T-cell (primary cell): ENCODE measurements at places on chromosomes 12 and 14. TPM values are rescaled to one million over a fixed set of nuclear protein-coding genes. Genes with fewer than 3 reads are reported as not detected.
A peak's percentile ranks its signal among the peaks of the same experiment; 100 is the strongest.

Gene CCNT1
- 103 TPM for total RNA-seq

Gene MAP3K9
- 6.6 TPM for total RNA-seq

Gene ZNF605
- 12.1 TPM for total RNA-seq

DNA sequence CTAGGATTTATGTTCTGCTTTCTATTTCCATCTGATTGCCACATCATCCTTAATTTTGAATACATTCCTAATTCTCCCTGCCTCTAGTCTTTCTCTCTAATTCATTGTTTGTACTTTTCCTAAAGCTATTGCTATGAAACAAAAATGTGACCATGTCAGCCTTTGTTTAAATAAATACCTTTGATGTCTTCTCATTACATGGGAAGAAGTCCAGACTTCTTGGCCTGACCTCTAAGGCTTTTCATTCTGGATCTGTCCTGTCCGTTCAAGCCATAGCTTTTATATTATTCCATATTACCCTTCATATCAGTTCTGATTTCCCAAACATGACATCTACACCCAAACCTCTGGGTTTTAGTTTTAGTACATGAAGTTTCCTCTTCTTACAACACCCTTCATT, 91.4 kb downstream of the CDK17 start:
- H3K36me3 ChIP-seq = peaks cover 22% of the 10 kb centered on the region
- no peak for DNase-seq
- H3K4me1 ChIP-seq = peaks cover 2% of the 10 kb centered on the region

GRCh38 chr14:40574780-40575179, 1031.9 kb upstream of the LRFN5 start:
- no peak for DNase-seq
- H3K4me1 ChIP-seq = no peaks in the 10 kb centered on the region
- no peaks in the 10 kb centered on the region for H3K27me3 ChIP-seq
- H3K27ac ChIP-seq = no peak overlapping the region
- H3K4me3 ChIP-seq = no peak overlapping the region

DNA sequence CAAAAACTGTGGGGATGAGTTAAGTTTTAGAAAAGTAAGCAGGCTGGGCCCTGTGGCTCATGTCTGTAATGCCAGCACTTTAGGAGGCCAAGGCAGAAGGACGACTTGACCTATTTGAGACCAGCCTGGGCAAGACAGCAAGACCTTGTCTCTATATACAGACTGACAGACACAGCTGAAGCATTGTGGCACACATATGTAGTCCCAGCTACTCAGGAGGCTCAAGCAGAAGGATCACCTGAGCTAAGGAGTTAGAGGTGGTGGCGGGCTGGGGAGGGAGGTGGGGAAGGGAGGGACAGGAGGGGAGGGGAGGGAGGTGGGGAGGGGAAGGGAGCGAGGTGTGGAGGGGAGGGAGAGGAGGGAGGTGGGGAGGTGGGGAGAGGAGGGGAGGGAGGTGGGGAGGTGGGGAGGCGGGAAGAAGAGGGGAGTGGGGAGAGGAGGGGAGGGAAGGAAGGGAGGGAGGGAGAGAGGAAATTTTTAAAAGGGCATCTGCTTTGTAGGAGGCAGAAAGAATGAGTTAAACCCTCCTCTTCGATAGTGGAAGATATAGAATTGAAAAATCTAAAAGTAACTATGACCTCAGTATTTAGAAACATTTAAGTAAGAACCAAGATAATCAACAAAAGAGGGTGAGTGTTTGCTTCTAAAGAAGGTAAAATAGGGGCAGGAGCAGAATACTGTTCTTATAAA, 30.9 kb downstream of the MED13L start:
- H3K27me3 ChIP-seq = no peaks in the 10 kb centered on the region
- H3K4me1 ChIP-seq = peaks cover 13% of the 10 kb centered on the region
- no peak overlapping the region for H3K27ac ChIP-seq
- no peak overlapping the region for H3K4me3 ChIP-seq
- no peak for DNase-seq

DNA sequence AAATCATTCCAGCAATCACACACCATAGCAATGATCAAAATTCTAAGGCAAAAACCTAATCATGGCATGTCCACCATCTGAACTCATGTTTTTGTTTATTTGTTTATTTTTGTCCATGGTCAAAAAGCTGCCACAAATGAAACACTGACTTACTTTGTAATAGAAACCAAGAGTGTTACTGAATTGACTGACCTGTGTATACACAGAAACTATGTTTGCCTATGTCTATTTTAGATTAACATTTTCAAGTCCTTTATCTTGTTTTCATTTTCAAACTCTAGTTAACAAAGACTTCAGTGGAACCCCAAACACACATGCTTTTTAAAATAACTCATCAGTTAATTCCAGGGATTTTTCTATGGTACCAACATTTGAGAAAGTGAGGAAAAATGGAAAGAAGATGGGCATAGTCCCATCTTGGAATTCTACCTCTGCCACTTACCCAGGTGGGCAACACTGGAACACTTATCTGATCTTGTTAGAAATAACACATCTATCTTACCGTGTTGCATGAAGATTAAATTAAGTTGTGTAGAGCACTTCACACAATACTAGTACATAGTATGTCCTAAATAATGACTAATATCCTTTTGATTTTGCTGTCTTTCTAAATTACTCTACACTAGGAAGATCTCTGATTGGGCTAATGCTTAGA, 6.4 kb downstream of the LUM start:
- no peaks in the 10 kb centered on the region for H3K27me3 ChIP-seq
- no peaks in the 10 kb centered on the region for H3K36me3 ChIP-seq
- no peak for DNase-seq
- no peak overlapping the region for H3K4me3 ChIP-seq
- H3K4me1 ChIP-seq = no peaks in the 10 kb centered on the region

DNA sequence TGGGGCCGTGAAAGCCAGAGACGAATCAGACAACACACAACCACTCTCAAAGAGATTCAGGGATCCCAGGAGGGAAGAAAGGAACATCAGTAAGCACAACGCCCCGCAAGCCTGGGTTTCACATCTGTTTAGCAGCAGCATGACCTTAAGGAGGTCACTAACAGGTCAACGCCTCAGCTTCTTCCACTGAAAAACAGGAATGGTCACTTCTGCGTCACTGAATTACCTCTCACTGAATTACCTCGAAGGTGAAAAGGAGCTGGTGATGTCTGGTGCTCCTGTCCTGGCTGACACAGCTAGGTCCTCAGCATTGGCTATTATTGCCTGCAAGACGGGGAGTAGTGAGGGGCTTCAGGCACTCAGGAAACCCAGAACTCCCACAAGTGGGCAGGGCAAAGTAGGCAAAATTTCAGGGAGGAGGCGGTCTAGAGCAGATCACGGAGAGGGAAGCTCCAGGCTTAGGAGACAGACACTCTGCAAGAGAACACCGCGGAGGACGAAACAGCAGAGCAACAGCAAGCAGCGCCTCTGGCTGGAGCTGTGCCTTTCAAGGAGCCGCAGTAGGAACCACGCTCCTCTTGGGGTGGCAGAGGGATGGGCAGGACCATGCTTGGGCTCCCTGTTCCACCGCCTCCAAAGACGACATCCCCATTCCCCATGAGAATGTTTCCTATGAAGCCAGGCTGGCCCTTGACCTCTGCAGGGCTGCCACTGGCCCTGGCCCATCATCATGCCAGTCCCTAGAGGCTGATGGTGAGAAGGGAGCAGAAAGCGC, 108.4 kb downstream of the SINHCAF start:
- no peaks in the 10 kb centered on the region for H3K4me1 ChIP-seq
- H3K4me3 ChIP-seq = no peak overlapping the region
- H3K36me3 ChIP-seq = no peaks in the 10 kb centered on the region
- no peak overlapping the region for H3K27ac ChIP-seq

DNA sequence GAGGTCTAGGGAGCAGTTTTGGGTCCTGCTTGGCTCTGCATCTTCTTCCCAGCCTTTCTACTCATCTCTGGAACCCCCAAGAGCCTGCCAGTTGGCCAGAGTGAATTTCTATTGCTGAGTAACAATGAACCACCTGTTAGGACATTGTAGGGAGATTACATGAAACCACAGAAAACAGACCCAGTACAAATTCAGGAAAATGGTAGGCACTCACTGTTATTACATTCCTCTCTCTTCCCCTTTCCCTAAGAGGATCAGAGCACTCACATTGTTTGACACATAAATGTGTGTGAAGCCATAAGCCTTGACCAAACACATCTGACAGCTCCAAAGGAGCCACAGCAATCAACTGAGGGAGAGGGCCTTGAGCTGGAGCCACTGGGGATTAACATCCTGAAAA, 216.1 kb downstream of the TMEM132D start:
- H3K4me1 ChIP-seq = no peaks in the 10 kb centered on the region
- no peak overlapping the region for H3K27ac ChIP-seq
- no peak overlapping the region for H3K4me3 ChIP-seq
- DNase-seq = no peak
- no peaks in the 10 kb centered on the region for H3K36me3 ChIP-seq

GRCh38 chr12:48001505-48002413, 2.5 kb downstream of the COL2A1 start:
- peak overlapping the region; percentile 20 for H3K4me3 ChIP-seq
- H3K27ac ChIP-seq = no peak overlapping the region
- DNase-seq = no peak
- peaks cover 48% of the 10 kb centered on the region for H3K4me1 ChIP-seq

GRCh38 chr12:57178213-57178612, 30.8 kb upstream of the LRP1-AS start:
- no peak for DNase-seq
- peaks cover 8% of the 10 kb centered on the region for H3K27me3 ChIP-seq
- no peaks in the 10 kb centered on the region for H3K36me3 ChIP-seq
- H3K27ac ChIP-seq = no peak overlapping the region
- H3K4me3 ChIP-seq = no peak overlapping the region

DNA sequence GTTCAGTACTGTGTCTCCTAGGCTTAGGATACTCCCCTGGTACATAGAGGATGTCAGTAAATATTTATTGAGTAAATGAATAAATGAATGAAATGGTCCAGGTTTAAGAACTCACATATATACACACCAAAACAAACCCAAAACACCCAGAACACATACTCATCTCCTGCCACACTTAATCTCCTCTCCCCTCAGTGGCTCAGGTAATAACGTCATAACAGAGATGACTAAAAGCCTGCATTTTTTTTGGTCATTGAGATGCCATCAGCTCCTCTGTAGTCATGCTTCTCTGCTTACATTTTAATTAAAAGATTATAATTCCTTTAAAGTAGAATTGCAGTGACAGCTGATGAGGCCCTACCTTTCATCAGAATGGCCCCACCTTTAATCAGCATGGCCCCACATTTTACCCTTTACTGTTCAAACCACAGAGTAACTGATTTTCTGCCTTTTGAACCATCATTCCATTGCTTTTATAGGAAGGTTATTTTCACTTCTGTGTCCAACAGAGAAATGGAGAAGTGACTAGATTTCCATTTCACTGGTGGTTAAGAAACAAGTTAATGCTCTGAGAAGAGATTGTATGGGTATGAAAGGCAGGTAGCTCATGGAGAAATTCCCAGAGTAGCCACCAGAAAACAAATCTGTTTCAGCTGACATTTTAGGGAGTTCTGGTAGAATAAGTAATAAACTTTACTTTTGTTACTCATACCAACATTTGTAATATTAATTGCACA, 193.4 kb upstream of the ATP2B1 start:
- no peaks in the 10 kb centered on the region for H3K36me3 ChIP-seq
- no peaks in the 10 kb centered on the region for H3K27me3 ChIP-seq
- no peak overlapping the region for H3K27ac ChIP-seq
